ENCODE measurements at places on chromosomes 5 and 9.

GRCh38 chr9:87570000-87570908 is 72.6 kb downstream of the DAPK1 start:
- no peak for DNase-seq

DNA sequence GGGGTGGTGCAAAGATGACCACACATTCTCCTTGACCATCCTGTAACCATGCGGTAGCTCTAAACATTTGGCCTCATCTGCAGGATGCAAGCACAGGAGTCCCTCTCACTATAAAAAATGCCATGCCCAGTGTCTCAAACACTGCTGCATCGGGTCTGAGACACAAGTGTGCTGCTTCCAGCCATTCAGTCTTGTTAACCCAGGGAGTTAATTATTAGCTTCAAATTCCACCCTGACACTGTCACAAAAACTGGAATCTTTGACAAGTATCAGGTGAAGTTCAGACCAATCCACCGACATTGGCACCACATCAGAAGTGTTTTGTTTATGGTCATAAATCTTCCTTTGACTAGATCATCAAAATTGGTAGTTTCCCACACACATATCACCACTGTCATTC is 119.1 kb upstream of the RASEF start:
- DNase-seq: no peak

DNA sequence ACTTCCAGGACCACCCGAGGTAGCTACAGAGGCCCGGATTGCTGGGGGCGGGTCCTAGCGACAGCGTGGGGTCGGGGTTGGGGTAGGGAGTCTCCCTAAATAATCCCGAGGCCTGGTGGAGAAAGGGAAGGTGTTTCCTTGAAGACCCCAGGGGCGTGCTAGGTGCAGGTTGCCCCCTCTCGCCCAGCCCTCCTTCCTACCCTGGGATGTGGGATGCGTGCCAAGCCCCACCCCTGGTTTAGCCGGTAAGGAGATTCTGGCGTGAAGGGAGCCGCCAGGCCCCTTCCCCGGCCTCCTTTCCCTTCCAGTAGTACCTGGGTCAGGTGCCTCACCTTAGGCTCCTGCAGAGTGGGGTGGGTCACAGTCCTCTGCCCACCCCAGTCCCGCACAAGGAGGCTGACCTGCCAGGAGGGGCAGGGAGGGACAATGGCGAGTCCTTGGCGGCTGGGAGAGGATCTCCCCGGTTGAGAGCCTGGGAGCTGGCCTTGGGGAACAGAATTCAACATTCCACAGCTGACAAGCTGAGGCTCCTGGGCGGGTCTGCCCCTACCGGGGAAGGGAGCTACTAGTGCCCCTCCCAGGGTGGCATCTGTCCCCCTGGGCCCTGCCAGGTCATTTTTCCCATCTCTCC is 674 bp downstream of the TSPAN17 start:
- peak; percentile 32 for DNase-seq

GRCh38 chr5:133415906-133416305 is 196.4 kb downstream of the FSTL4 start:
- no peak for DNase-seq

GRCh38 chr9:134420974-134421432 is 94.7 kb downstream of the RXRA start:
- no peak for DNase-seq

All from astrocyte of the spinal cord (primary cell).